CD4-positive, alpha-beta memory T cell (primary cell): ENCODE measurements at places on chromosomes 2 and 18. TPM values are rescaled to one million over a fixed set of nuclear protein-coding genes. Genes with fewer than 3 reads are reported as not detected.

Gene C2orf66
- not detected for polyA plus RNA-seq

Gene UGT1A7
- polyA plus RNA-seq = not detected

Gene AMER3
- not detected for polyA plus RNA-seq

Gene GALNT13
- polyA plus RNA-seq = not detected

Gene POTEE
- not detected for polyA plus RNA-seq

Gene TEKT4
- not detected for polyA plus RNA-seq

Gene OSGEPL1
- 12.3 TPM for polyA plus RNA-seq

Gene PUS10
- polyA plus RNA-seq = 4.1 TPM

Gene ANKRD23
- not detected for polyA plus RNA-seq

Gene OR6B2
- not detected for polyA plus RNA-seq

Gene RNMT
- 40.4 TPM for polyA plus RNA-seq

Gene CXCR1
- not detected for polyA plus RNA-seq

Gene CNRIP1
- polyA plus RNA-seq = not detected

- no peak for DNase-seq
Measured at GRCh38 chr2:4678927-4679326, 975.6 kb downstream of the DCDC2C start.

GRCh38 chr2:173511942-173512341 lies 157.3 kb downstream of the CDCA7 start:
- DNase-seq = no peak

DNA sequence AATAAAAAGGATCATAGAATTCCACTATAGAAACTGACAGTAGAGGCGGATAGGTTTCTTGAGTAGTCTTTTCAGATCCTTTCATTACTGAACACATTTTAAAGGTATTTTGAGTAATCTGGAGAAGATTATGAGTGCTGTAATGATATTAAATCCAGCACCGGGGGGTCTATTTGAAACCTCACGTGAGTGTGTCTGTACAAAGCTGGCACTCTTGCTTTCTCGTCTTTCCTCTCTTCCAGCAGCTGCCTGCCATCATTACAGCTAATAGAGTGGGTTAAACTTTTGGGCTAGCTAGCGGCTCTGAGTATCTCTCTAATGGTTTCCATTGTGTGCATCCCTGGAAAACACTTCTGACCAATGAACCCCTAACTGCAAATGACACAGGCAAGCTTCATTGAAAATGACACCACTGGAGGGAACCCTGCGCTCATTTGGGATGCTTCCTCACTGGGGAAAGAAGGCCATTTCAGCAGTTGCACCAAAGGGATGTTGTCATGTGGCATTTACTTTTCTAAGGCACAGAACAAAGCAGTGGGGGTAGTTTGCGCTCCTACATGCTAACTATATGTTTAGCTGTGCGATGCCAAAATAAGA lies 101.0 kb downstream of the HRH4 start:
- DNase-seq = no peak

- peak; percentile 69 for DNase-seq
Measured at GRCh38 chr18:35267161-35267651, 22.8 kb downstream of the ZSCAN30 start.

DNA sequence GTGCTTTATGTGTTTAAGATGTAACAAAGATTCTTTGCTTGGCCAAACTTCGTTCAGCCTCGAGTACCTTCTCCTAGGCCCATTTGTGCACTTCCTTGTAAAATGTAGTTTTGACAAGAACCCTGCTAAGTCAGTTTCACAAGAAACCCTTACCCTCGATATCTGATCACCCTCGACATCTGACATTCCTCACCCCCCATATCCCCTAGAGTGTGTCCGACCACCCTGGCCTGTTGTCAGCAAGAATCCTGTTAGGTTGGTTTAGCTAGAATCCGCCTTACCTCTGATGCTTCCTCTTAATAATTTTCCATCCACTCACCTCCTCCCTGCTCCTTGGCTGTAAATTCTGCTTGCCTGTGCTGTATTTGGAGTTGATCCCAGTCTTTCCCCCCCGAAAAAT lies 85.3 kb downstream of the UXS1 start:
- no peak for DNase-seq

GRCh38 chr2:30272761-30273573 lies 41.6 kb downstream of the LBH start:
- no peak for DNase-seq

- DNase-seq = no peak
Measured at GRCh38 chr2:47899915-47900816, 6.1 kb downstream of the FBXO11 start.

- DNase-seq = no peak
Measured at GRCh38 chr2:36354811-36355150, 797 bp upstream of the CRIM1 start.

DNA sequence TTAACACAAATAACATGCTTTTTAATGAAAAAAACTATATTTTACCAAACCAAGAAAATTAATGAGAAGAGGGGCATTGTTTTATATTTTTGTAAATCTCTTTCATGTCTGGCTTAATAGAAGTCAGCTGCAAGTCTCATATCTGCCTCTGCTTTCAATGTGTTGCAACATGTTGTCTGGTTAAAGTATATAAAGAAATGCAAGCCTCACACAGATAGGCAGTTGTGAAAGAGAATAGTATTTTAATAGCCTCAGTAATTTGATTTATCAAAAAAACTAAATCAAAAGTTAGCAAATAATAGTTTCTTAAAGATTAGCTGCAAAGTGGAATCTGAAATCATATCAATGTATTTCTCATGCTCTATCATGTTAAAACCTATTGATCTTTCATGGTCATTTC lies 52.9 kb upstream of the NCOA1 start:
- no peak for DNase-seq

- no peak for DNase-seq
Measured at GRCh38 chr2:108560895-108561530, 26.7 kb downstream of the LIMS1 start.

DNA sequence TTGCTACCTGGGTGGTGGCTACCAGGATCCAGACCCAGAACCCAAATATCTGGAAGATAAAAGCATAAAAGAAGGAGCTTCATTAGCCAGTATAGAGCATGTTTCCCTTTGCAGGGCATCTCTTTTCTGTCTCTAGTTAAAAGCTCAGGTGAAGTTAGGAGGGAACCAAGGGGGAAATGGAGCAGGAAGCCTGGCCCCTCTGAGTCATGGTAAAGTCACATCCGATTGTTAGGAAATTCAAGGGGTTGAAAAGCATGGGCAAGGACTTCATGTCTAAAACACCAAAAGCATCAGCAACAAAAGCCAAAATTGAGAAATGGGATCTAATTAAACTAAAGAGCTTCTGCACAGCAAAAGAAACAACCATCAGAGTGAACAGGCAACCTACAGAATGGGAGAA lies 126.9 kb downstream of the RPIA start:
- no peak for DNase-seq

DNA sequence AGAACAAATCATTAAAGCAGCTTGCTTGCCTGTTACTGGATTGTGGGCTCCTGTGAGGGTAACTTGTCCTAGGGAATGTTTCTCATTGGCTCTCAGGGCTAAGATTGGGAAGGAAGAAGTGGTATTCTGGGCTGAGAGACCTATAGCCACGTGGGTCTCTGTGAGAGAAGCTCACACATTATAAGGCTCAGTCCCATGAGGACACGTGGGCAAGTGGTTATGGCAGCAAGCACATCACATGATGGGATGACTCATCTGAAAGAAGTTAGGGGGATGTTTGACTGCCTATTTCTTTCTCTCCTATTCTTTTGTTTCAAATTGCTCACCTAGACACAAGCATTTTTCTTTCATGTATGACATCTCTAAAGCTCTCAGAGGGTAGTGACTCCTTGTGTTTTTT lies 418.0 kb upstream of the ST6GAL2 start:
- DNase-seq = no peak

GRCh38 chr2:38167968-38168350 lies 92.0 kb upstream of the CYP1B1 start:
- DNase-seq = no peak

DNA sequence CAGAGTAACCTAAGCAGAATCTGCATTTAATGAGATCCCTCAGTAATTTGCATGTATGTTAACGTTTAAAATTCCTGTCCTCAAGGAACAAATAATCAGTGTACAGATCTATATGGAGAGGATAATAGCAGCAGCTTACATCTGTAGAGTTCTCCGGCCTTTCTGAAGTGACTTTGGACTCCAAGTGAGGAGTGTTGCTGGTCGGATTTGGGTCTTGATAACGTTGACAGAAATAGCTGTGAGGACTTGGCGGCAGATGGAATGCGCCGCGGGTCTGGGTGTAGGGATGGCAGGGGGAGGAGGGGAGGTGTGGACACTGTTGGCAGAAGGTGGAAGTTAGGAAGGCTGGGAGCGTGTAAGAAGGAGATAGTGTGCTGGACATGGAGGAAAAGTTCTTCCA lies 170.9 kb upstream of the GATA6 start:
- no peak for DNase-seq

GRCh38 chr2:130766037-130766436 lies 10.7 kb downstream of the AMER3 start:
- no peak for DNase-seq

DNA sequence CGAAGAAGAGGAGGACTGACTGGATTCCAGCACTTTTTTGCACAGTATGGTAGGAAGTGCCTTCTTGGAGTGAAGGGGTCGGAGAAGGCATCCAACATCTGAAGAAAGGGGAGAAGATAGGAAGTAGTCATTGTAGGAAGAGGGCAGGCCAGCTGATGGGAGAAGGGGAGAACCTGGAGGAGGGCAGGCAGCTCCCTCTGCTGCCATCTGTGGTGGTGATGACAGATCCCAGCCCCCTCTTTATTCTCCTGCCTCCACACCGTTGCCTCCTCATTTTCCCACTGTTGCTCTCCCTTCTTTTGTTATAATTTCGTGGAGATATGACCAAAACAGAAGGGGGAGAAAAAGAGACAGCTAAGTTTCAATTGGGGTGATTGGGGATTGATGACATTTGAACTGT lies 2.9 kb upstream of the SCYGR2 start:
- DNase-seq = no peak

DNA sequence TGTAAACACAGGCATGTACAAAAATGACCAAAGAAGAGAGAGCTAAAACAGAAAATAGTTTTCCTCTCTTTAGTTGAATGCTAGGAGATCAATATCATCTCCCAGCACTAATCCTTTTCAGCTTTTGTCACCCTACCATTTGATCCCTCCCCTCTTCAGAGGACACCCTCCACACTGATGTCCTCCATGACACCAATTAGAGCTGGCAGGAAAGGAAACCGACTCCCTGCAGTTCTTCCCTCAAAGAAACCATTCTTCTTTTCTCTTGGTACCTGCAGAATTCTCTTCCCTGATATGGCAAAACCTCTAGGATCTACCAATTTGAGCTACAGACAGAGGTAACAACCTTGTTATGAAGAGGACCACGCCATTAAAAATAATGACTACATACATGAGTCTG lies 5.3 kb downstream of the EPB41L3 start:
- DNase-seq = no peak

DNA sequence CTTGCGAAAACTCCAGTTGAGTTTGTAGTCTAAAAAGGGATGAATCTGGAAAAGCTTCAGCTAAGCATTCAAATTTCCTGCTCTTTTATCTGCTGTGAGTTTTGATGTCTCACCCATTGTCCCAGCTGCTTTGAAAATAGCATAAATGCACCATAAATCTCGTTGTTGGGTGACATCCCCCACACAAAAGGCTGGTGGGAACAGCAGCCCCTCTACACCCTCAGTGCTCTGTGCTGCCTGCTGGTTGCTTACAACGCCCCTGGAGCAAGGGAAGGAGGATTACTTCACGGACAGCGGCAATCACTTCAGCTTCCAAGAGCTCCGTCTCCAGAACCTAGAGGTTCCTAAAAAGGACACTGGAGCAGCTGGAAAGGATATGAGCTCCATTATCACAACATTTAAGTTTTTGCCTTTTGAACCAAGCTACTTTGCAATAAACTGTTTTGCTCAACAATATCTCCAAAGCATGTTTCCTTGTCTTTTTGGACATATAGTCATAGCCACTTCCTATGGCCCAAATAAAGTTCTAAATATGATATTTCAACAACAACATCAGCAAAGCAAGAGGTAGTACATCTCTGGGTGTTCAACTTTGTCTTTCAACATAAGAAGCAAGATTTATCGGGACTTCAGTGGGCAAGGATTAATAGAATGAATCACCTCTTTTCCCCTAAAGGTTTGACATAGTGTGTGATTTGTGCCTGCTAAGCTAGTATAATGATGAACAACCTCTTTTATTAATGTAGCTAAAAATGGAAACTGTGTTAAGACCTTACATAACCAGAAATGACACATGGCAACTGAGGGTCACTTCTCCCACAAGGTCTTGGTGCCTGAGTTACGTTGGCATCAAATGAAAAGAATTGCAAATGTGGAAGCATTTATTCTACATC lies 413.5 kb downstream of the TXNL1 start:
- DNase-seq = no peak

- DNase-seq = no peak
Measured at GRCh38 chr2:102839668-102840388, 78.0 kb downstream of the TMEM182 start.

GRCh38 chr2:101111262-101111838 lies 39.8 kb downstream of the TBC1D8 start:
- no peak for DNase-seq

GRCh38 chr2:44889096-44889495 lies 52.4 kb upstream of the SIX3 start:
- no peak for DNase-seq

DNA sequence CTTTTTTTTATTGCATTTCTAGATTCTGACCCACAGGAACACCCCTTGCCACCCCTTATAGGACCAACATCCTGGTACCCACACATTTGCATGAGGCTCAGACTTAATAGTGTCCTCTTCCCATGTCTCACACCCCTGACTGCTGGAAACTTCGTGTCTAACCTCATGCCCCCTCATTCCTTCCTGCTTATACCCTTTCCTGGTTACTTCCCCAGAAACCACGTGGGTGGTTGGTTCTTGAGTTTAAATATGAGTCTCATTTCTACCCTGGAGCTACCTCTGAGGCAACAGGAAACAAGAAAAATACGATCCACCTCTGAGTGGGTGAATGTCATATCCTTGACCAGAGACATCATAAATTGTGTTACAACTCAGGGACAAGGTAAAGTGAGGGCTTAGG lies 1.6 kb downstream of the TNP1 start:
- no peak for DNase-seq

DNA sequence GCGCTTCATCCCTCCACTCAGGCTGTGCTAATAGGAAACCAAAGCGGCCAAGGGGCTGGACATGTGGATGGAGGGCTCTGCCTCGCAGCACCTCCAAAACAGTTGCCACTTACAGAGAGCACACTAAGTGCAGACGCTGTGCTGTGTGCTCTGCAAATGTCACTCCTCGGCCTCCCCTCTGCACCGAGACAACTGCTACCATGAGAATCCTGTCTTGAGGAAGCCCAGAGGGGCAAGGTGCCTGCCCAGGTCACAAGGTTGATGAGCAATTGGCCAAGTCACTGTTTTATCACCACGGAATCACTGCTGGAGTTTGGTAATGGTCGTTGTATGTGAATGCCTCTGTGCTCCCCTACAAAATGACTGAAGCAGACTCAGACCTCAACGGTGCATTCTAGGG lies 132.2 kb downstream of the SEPTIN10 start:
- no peak for DNase-seq
